Hepatocyte (in vitro differentiated cells): ENCODE measurements at places on chromosomes 3 and 15. TPM values are rescaled to one million over a fixed set of nuclear protein-coding genes. Genes with fewer than 3 reads are reported as not detected.

Gene SH2D7
- not detected in 2 replicates for total RNA-seq

- DNase-seq, result no peak
These were observed 114.9 kb downstream of the SV2B start for GRCh38 chr15:91214675-91215590.

- DNase-seq, result no peak
These were observed 39.9 kb downstream of the PLCH1 start for GRCh38 chr3:155704771-155705559.

DNA sequence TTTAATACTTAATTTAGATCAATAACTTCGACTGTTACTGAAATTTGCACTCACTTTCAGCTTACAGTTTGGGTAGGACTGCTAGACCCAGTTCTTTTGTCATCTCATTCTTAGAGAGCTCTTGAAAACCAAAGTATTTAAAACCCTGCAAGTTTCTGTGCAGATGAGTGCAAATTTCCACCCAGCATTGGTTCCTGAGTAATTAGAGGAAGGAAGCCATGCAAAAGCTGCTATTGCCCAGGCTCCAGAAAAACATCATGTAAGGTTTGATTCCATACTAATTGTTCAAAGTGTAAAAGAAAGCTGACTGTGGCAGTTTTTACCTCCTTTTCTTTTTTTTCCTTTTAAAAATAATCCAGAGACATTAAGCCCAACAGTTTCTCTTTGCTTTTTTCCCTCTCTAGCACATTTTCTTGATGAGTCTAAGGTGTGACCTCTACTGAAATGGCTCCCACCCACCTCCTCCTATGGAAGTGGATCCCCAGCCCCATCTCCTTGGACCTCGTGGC is 30.3 kb downstream of the ABHD2 start:
- no peak for DNase-seq

- no peak for DNase-seq
These were observed 19.7 kb downstream of the ZWILCH start for GRCh38 chr15:66524838-66525237.

GRCh38 chr3:74217467-74217866 is 397.0 kb downstream of the CNTN3 start:
- DNase-seq, result no peak

- DNase-seq, result no peak
These were observed 478.7 kb downstream of the MFSD1 start for GRCh38 chr3:159280386-159281191.

DNA sequence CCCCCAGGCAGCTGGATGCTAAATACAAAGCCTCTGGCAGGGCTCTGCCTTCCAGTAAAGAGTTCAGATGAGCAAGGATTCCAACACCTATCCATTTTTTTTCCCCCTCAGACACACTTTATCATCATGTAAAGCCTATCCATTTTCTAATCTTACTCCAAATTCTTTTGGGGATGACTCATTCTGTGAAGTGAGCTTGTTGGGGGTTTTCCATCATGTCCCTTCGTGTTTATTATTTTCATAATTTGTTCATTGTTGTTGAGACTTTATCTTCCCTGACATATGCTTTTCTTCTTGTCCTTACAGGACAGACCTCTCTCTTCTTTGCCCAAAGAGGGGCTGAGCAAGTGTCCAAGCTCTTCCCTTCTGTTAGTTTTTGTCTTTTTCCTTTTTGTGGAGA is 34.7 kb upstream of the SH3BP5 start:
- no peak for DNase-seq

GRCh38 chr3:71345429-71346040 is 238.0 kb downstream of the FOXP1 start:
- DNase-seq, result no peak

DNA sequence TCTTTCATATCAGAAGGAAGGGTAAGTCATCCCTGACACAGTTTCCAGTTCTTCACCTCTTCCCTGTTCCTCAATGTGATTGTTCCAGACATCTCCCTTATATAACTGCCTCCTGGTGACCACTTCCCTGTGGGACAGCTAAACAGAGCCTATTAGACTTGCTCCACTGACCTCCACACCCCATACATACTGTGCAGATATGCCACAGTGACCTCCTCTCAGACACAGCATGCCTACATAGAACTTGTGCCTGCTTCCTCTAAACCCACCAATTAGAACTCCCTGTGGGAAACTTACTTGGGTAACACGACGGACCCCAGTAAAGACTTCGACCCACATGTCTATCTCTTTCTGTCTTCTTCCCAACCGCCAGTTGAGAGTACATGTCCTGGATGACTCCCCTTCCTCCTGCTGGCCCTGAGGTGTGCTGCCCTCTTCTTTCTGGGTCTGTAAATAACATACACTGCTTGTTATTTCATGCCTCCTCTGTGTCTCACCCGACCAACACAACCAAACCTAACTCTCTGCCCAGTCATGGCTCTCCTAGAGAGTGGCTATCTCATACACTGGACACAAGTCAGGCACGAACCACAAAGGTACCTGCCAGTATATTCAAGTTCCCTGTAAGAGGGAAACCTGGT is 53.0 kb downstream of the IGSF11 start:
- no peak for DNase-seq

- no peak for DNase-seq
These were observed 152.2 kb downstream of the NR2E3 start for GRCh38 chr15:71962537-71962936.

Gene ALCAM
- total RNA-seq, result 132 and 134 TPM in 2 replicates

Gene LCMT2
- 9.1 and 12.6 TPM in 2 replicates for total RNA-seq

- no peak for DNase-seq
These were observed 19.3 kb downstream of the MYO5C start for GRCh38 chr15:52276256-52276770.

Gene NEK11
- total RNA-seq, result 5.5 and 13.7 TPM in 2 replicates

DNA sequence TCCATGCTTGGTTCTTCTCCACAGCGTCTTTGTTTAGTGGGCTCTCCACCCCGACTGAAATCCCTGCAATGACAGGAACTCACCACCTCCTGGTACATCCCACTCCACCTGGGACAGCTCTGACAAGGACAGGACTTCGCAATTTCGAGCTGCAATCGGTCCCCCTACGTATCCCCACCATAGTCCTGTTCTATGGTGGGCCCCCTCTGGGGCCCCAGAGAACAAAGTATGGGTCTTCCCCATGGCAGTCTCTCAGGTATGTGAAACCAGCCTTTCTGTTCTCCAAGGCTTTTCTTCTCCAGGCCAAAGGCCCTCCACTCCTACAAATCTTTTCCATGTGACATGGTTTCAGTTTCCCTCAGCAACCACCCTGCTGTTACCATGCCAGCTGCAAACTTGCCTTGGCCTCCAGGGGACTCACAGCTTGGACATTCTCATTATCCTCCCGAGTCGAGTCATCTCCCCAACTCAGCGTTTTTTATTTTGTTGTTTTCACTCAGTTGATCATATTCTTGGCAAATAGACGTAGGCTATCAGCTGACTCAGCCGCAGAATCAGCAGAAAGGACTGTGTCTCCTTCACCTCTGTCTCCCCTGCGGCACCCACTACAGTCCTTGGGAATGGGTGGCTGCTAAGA is 233.3 kb downstream of the OPA1 start:
- DNase-seq, result peak; percentile 68

- DNase-seq, result no peak
These were observed 116.9 kb upstream of the SOX14 start for GRCh38 chr3:137647179-137647578.

Gene INTS14
- 41.6 and 45.7 TPM in 2 replicates for total RNA-seq

GRCh38 chr3:105436687-105437086 is 70.0 kb downstream of the ALCAM start:
- no peak for DNase-seq

DNA sequence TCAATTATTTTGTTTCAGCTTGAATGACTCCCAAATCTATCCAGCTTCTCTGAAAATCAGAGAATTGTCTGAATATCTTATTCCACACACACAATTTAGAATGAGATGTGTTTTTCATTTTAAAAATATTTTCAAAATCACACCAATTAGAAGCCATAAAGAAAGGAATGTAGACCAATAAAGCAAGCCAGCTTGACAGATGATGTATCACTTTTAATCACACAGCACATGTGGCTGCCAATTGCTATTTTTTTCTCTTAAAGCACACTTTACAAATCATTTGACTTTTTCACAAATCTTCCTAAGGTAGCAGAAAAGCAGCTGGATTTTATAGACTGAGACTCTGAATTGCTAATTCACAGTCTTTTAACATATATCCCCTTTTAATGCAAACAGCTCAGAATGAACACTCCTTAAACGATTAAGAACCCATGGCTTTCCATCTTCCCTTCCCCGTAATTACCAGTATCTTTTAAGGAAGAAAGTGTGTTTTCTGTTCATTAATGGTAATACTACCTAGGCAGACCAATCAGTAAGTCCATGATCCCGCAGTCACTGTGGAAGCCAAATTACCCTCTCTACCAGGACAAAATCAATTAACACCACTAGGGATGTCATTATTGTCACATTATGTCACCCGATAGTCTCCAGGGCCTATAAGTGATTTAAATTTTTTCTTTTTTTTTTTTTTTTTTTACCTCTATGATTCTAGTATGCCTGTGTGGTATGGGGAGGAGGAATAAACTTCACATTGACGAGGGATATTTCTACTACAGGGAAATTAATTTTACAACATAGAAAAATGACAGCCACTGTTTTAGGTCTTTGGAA is 250.0 kb upstream of the VEPH1 start:
- no peak for DNase-seq

GRCh38 chr3:179268400-179269051 is 17.6 kb upstream of the KCNMB3 start:
- no peak for DNase-seq

GRCh38 chr15:101611580-101612299 is 40.4 kb downstream of the TM2D3 start:
- no peak for DNase-seq

- DNase-seq, result no peak
These were observed 301.7 kb upstream of the RORA start for GRCh38 chr15:61530769-61531168.

Gene ATP11B
- total RNA-seq, result 57.2 and 60.5 TPM in 2 replicates

Gene VPS13C
- total RNA-seq, result 52.3 and 60.9 TPM in 2 replicates

DNA sequence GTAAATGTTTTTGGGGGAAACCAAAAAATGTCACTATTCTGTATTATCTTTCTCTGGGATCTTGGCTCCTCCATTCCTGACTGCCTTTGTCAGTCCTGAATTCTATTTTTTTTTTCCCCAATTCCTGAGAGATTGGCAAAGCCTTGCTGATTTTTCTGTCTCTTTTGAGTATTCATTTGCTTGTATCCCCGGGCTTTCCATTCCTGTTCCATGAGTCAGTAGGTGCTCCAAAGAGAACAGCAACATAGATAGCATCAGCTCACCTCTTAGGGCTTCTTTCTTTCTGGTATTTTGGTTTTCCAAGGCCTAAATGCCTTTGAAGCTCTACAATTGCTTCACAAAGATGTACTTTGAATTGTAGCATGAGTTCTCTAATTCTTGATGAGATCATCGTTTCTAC is 271.7 kb upstream of the LRRC3B start:
- no peak for DNase-seq

DNA sequence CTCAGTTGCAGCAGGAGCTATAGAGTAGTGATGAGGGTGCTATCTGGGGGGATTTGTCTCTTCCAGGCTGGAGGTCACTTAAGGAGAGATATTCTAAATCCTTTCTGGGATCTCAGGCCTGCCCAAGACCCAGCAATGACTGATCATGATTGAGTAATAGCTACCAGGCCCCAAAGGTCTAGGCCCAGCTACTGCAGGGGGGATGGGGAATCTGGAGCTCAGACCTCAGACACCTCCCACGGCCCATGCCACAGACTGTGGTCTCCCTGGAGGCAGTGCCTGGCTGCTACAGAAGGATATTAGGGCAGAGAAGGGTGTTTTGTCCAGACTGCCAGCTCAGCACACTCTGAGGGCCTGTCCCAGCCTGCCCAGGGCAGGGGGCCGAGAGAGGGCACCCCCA is 6.9 kb downstream of the SLC38A3 start:
- DNase-seq, result no peak

Gene CHRM5
- total RNA-seq, result not detected in 2 replicates

Gene ZMYND10
- 0.20 and 0.44 TPM in 2 replicates for total RNA-seq

Gene TBC1D23
- total RNA-seq, result 61.9 and 66.4 TPM in 2 replicates

DNA sequence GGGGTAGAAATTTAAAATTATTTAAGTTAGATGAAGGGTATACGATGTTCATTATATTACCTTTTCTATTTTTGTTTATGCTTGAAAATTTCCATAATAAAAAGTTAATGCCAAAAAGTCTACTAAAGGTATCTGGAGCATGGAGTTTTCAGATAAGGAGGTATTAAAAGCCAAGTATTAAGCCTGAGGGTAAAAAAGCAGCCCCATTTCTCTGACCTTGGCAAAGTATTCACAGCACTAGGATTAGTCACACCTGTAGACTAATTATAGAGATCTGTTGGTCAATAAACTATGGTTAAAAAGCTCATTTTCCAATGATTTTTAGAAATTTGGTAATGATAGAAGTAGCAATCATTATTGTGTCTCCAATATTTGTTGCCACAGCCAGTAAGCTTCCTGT is 23.1 kb downstream of the XRN1 start:
- DNase-seq, result no peak

GRCh38 chr3:162029736-162030135 is 533.1 kb downstream of the OTOL1 start:
- DNase-seq, result no peak

Gene LCTL
- not detected in 2 replicates for total RNA-seq

Gene PLSCR2
- not detected in 2 replicates for total RNA-seq

DNA sequence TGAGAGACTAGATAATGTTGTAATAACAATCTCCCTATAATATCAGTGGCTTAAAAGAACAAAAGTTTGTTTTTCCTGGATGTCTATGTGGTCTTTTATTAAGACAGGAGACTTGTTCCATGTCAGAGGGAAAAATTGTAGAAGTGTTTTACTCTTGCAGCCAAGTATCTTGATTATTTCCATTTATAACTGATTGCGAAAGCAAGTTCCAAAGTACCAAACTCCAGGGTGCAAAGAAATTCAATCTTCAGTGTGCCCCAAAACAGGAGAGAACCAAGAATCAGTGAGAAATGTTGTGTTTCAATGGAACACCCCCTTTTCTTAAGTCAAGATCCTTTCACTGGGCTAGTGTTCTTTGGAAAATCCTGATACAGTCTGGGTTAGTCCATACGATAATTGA is 624.4 kb upstream of the BCHE start:
- no peak for DNase-seq

DNA sequence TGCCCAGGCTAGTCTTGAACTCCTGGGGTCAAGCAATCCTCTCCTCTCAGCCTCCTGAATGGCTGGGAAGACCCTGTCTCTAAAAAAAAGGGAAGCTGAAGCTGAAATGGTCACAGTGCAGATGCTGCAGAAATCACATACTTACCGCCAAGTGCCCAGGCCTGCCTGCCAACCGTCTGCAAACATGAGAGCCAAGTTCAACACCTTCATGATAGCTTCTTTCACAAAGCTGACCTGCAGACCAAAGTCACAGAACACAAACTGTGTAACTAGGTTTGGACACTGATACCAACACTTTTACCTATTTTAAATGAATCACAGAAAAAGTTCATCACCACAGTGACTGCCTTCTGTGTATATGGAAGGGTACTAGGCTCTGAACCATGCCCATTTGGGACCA is 22.8 kb upstream of the CYFIP1 start:
- no peak for DNase-seq

Gene FEZF2
- not detected in 2 replicates for total RNA-seq

DNA sequence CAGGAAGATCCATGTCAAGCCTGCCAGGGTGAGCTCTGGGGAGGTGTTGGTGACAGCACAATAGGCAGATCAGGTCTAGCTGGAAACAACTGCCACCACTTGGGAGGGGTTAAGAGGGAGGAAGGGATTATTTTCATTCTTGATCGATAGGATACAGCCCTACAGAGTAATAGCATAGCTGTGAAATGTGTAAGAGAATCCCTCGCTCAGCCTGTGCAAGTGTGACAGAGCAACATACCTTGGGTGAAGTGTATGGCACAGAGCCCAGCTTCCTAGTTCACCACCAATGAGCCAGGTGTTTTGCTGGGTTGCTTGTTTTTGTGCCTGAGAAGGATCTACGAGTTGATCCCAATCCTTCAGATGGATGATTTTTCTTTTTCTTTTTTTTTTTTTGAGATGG is 9.2 kb upstream of the DCUN1D1 start:
- DNase-seq, result no peak
